ENCODE measurements at places on chromosomes 3 and 15. TPM values are rescaled to one million over a fixed set of nuclear protein-coding genes. Genes with fewer than 3 reads are reported as not detected.

DNA sequence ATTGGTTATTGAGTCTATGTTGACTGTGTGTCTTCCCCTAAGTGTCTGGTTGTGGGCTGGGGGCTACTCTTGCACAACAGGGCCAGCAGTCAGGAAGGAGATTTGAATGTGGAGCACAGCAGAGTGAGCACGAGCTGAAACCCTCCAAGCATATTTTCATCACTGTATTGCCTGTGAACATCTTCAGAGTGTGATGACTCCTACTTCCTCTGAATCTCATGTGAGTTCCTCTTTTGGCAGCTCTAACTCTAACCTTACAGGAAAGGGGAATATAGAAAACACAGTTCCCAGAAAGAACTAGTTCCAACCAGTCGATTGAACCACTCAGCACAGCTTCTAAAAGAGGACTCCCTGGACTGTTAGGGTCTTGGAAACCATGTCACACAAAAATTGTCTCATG, 211.6 kb downstream of the RAP2B start:
- no peaks in the 10 kb centered on the region for H3K4me1 ChIP-seq
- H3K36me3 ChIP-seq: no peaks in the 10 kb centered on the region
- no peaks in the 10 kb centered on the region for H3K27me3 ChIP-seq
- no peak overlapping the region for H3K27ac ChIP-seq
- no peak for DNase-seq
- no peak overlapping the region for H3K4me3 ChIP-seq

- H3K4me1 ChIP-seq: no peaks in the 10 kb centered on the region
- H3K4me3 ChIP-seq: no peak overlapping the region
- no peak for DNase-seq
- no peaks in the 10 kb centered on the region for H3K27me3 ChIP-seq
- H3K36me3 ChIP-seq: no peaks in the 10 kb centered on the region
- H3K27ac ChIP-seq: no peak overlapping the region
These were observed 18.1 kb upstream of the OR5AC2 start for GRCh38 chr3:98068824-98069223.

DNA sequence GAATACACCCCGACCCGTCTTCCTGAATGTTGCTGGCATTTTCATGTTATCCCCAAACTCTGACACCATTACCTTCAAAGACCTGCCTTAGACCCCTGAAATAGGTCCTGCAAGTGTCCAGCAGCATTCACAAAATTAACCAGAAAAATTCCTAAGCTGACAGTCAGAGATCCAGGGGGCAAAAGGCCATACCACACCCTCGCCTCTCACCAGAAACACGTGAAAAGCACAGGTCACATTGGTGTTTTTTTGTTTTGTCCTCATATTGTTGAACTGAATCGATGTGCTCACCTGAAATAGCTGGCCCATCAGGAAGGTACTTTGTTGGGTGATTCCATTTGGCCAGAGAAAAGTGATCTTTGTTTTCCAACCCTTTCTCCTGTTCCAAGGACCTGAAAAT, 113.1 kb upstream of the HES1 start:
- no peaks in the 10 kb centered on the region for H3K27me3 ChIP-seq
- H3K4me3 ChIP-seq: no peak overlapping the region
- H3K27ac ChIP-seq: no peak overlapping the region

GRCh38 chr3:143604402-143605185, 243.7 kb downstream of the SLC9A9 start:
- no peaks in the 10 kb centered on the region for H3K27me3 ChIP-seq
- H3K36me3 ChIP-seq: no peaks in the 10 kb centered on the region
- no peaks in the 10 kb centered on the region for H3K4me1 ChIP-seq
- no peak overlapping the region for H3K4me3 ChIP-seq
- no peak overlapping the region for H3K27ac ChIP-seq

- DNase-seq: no peak
- peak overlapping the region; percentile 85 for H3K27ac ChIP-seq
- peak overlapping the region; percentile 76 for H3K4me3 ChIP-seq
- no peaks in the 10 kb centered on the region for H3K36me3 ChIP-seq
These were observed 775 bp upstream of the MAPK6 start for GRCh38 chr15:52018244-52018643.

GRCh38 chr3:195542698-195543499, at the start of gene PPP1R2:
Gene PPP1R2 (minus strand): TSS chr3:195543325. CDS start chr3:195543025, 300 bp downstream.
- H3K4me1 ChIP-seq: peaks cover 71% of the 10 kb centered on the region
- H3K4me3 ChIP-seq: peak within 1 kb of the TSS; percentile 85
- peak within 1 kb of the TSS; percentile 88 for H3K27ac ChIP-seq

- no peak overlapping the region for H3K27ac ChIP-seq
- no peak for DNase-seq
- H3K4me3 ChIP-seq: no peak overlapping the region
- no peaks in the 10 kb centered on the region for H3K27me3 ChIP-seq
These were observed 9.5 kb downstream of the ADAMTS17 start for GRCh38 chr15:100332231-100332630.

- no peaks in the 10 kb centered on the region for H3K36me3 ChIP-seq
- no peak overlapping the region for H3K4me3 ChIP-seq
- peaks cover 70% of the 10 kb centered on the region for H3K4me1 ChIP-seq
- H3K27me3 ChIP-seq: no peaks in the 10 kb centered on the region
- H3K27ac ChIP-seq: no peak overlapping the region
- DNase-seq: no peak
These were observed 53.4 kb upstream of the CHD2 start for GRCh38 chr15:92846741-92847140.

DNA sequence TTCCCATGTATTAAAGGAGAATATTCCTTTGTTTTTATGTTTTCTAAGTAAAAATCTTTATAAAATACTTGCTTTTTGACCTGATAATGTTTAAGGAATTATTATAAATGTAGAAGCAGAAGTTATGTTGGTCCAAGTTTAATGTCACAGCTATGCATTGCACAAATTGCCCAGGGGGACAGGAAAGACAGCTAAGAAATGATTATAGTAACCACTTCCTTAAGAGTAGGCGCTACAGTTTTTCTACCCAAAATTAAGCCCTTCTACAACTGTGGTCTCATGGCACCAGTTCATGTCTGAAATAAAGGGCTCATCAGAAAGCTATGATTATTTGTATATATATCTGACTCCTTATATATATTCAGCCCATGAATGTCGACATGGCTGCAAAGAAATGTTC, 176.4 kb downstream of the GBE1 start:
- no peak overlapping the region for H3K4me3 ChIP-seq
- H3K27me3 ChIP-seq: no peaks in the 10 kb centered on the region
- H3K27ac ChIP-seq: no peak overlapping the region
- DNase-seq: no peak
- H3K36me3 ChIP-seq: no peaks in the 10 kb centered on the region
- H3K4me1 ChIP-seq: no peaks in the 10 kb centered on the region

GRCh38 chr15:43347114-43347513, 16.7 kb upstream of the LCMT2 start:
- H3K36me3 ChIP-seq: no peaks in the 10 kb centered on the region
- no peaks in the 10 kb centered on the region for H3K27me3 ChIP-seq
- no peak for DNase-seq
- H3K27ac ChIP-seq: no peak overlapping the region
- H3K4me3 ChIP-seq: no peak overlapping the region
- no peaks in the 10 kb centered on the region for H3K4me1 ChIP-seq

DNA sequence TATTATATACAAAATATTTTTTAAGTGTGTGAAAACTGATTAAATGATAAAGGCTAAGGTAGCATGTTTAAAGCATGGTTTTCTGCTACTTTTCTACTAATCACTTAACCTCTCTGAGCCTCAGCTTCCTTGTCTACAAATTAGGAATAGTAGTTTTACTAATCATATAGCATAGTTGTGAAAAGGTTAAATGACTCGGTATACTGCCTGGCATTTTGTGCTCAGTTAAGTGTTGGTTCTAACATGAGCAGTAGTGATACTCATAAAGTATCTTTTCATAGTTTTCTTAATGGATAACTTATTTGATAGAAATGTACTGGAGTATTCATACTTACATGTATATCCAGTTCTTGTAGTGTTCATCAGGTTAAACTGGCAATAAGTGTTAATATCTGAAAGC, 13.6 kb downstream of the RASA2 start:
- no peak overlapping the region for H3K4me3 ChIP-seq
- H3K36me3 ChIP-seq: no peaks in the 10 kb centered on the region
- DNase-seq: no peak

- H3K4me3 ChIP-seq: no peak overlapping the region
- no peaks in the 10 kb centered on the region for H3K27me3 ChIP-seq
- no peak for DNase-seq
- H3K27ac ChIP-seq: no peak overlapping the region
These were observed 235.6 kb downstream of the CLSTN2 start for GRCh38 chr3:140170612-140171011.

- H3K27ac ChIP-seq: no peak overlapping the region
- no peaks in the 10 kb centered on the region for H3K27me3 ChIP-seq
- H3K36me3 ChIP-seq: no peaks in the 10 kb centered on the region
- H3K4me3 ChIP-seq: no peak overlapping the region
These were observed 13.5 kb upstream of the LINGO1 start for GRCh38 chr15:77646104-77646694.

GRCh38 chr15:47551546-47551945, 165.8 kb upstream of the SEMA6D start:
- DNase-seq: no peak
- H3K4me1 ChIP-seq: no peaks in the 10 kb centered on the region
- no peaks in the 10 kb centered on the region for H3K36me3 ChIP-seq
- no peak overlapping the region for H3K27ac ChIP-seq

GRCh38 chr3:25661694-25662437, 2.8 kb downstream of the TOP2B start:
- H3K27me3 ChIP-seq: no peaks in the 10 kb centered on the region
- H3K4me3 ChIP-seq: peak overlapping the region; percentile 30
- H3K27ac ChIP-seq: no peak overlapping the region
- H3K4me1 ChIP-seq: peaks cover 62% of the 10 kb centered on the region
- DNase-seq: no peak

- H3K4me3 ChIP-seq: no peak overlapping the region
- H3K36me3 ChIP-seq: peaks cover 22% of the 10 kb centered on the region
- H3K27ac ChIP-seq: no peak overlapping the region
- no peaks in the 10 kb centered on the region for H3K27me3 ChIP-seq
- no peak for DNase-seq
- no peaks in the 10 kb centered on the region for H3K4me1 ChIP-seq
These were observed 56.8 kb upstream of the NEK10 start for GRCh38 chr3:27425896-27426565.

DNA sequence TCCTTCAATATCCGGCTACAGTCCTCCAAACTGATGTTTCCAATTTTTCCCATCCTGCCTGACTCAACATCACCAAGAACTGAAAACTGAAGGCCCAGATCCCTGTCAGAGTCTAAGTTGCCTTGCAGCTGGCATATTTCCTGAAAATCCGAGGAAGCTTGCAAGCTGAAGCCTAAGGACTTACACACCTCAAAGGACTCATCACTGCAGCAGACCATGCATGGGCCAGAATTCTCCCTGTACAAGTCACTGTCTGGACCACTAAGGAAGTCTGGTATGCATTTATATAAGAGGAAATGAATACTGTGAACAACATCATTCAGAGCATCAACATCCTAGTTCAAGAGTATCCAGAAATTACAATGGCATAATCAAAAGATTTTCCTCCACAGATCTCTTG, 548.8 kb upstream of the MDFIC2 start:
- H3K4me1 ChIP-seq: no peaks in the 10 kb centered on the region
- no peaks in the 10 kb centered on the region for H3K36me3 ChIP-seq
- H3K4me3 ChIP-seq: no peak overlapping the region
- H3K27me3 ChIP-seq: no peaks in the 10 kb centered on the region
- no peak overlapping the region for H3K27ac ChIP-seq
- no peak for DNase-seq

- DNase-seq: no peak
- no peak overlapping the region for H3K27ac ChIP-seq
- H3K27me3 ChIP-seq: no peaks in the 10 kb centered on the region
- no peak overlapping the region for H3K4me3 ChIP-seq
- no peaks in the 10 kb centered on the region for H3K36me3 ChIP-seq
These were observed 46.9 kb upstream of the DIPK2A start for GRCh38 chr3:143924522-143925285.

DNA sequence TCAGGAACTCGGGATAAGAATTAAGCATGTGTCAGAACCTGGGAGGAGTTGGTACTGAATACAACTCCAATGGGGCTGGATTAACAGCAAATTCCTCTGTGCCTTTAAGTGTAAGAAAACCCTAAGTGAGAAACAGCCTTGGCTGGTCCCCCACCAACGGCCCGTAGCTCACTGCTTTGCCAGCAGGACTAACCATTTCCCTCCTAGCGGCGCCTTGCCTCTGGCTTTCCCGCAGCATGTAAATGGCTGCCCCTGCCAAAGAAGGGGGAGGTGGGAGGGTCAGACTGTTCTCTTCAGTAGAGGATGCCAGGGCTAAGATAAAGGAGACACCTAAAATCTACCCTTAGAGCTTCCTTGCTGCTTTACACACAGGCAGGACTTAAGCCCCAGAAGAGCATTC, 51.0 kb upstream of the SH3GL3 start:
- H3K27me3 ChIP-seq: peaks cover 8% of the 10 kb centered on the region
- DNase-seq: no peak
- no peak overlapping the region for H3K27ac ChIP-seq
- H3K36me3 ChIP-seq: no peaks in the 10 kb centered on the region
- no peak overlapping the region for H3K4me3 ChIP-seq

GRCh38 chr3:177705976-177706823, 508.9 kb upstream of the TBL1XR1 start:
- H3K36me3 ChIP-seq: no peaks in the 10 kb centered on the region
- H3K27me3 ChIP-seq: no peaks in the 10 kb centered on the region
- no peak overlapping the region for H3K4me3 ChIP-seq

GRCh38 chr3:46664188-46664970, 29.1 kb downstream of the ALS2CL start:
- no peaks in the 10 kb centered on the region for H3K4me1 ChIP-seq
- H3K36me3 ChIP-seq: no peaks in the 10 kb centered on the region
- no peak overlapping the region for H3K4me3 ChIP-seq
- no peaks in the 10 kb centered on the region for H3K27me3 ChIP-seq
- H3K27ac ChIP-seq: no peak overlapping the region

Gene GABRB3
- total RNA-seq: not detected

Gene TPRG1
- total RNA-seq: 29.6 TPM

Gene GNAT1
- total RNA-seq: not detected

Gene ALDH1L1
- total RNA-seq: not detected

Gene HRG
- total RNA-seq: not detected

Gene NMNAT3
- 2.1 TPM for total RNA-seq

Gene ABHD17C
- total RNA-seq: 6.3 TPM

Gene RYR3
- not detected for total RNA-seq

Gene TADA3
- total RNA-seq: 58.8 TPM

Gene STAB1
- total RNA-seq: 9.7 TPM

Gene IL12A
- total RNA-seq: not detected

Gene AADAC
- not detected for total RNA-seq
